Natural killer cell (primary cell): ENCODE measurements at places on chromosomes 5 and 9.

DNA sequence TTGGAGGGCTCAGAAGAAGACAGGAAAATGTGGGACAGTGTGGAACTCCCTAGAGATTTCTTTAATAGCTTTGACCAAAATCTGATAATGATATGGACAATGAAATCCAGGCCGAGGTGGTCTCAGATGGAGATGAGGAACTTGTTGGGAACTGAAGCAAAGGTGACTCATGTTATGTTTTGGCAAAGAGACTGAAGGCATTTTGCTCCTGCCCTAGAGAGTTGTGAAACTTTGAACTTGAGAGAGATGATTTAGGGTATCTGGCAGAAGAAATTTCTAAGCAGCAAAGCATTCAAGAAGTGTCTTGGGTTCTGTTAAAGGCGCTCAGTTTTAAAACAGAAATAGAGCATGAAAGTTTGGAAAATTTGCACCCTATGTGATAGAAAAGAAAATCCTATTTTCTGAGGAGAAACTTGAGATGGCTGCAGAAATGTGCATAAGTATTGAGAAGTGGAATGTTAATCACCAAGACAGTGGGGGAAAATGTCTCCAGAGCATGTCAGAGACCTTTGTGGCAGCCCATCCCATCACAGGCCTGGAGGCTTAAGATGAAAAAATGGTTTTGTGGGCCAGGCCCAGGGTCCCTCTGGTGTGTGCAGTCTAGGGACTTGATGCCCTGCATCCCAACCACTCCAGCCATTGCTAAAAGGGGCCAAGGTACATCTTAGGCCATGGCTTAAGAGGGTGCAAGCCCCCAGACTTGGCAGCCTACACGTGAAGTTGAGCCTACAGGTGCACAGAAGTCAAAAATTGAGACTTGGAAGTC is 463.7 kb upstream of the TLE4 start:
- no peak for DNase-seq

- no peak for DNase-seq
Measured at GRCh38 chr9:22241611-22242010, 205.0 kb upstream of the DMRTA1 start.

DNA sequence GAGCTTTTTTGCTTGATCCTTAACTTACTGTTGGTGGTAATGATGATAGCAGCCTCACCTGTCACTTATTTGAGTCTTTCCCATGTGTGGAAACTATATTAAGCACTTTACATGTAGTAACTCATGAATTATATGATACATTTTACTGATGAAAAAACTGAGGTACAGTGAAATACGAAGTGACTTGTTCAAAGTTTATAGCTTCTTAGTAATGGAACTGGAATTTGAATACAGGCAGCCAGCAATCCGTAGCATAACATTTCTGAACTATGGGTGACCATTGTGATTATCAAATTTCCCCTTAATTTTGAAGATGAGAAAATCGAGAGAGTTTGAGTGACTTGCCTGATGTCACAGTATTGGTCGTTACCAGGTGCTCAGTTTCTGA is 17.3 kb downstream of the SCAMP1 start:
- no peak for DNase-seq

- no peak for DNase-seq
Measured at GRCh38 chr5:1336106-1336561, 8.8 kb downstream of the CLPTM1L start.

- no peak for DNase-seq
Measured at GRCh38 chr9:134870301-134870694, 10.3 kb upstream of the FCN2 start.
